Stimulated activated CD4-positive, alpha-beta T cell treated with anti-CD3 and anti-CD28 coated beads, Interleukin-1b, Interleukin-23, amount 100 ng/mL, for 1 hour (primary cell): ENCODE measurements at places on chromosomes 7 and 10.

- no peak for DNase-seq
Observed at GRCh38 chr7:159192725-159193453, 48.2 kb upstream of the VIPR2 start.

- DNase-seq: no peak
Observed at GRCh38 chr7:139855498-139856270, 26.6 kb downstream of the TBXAS1 start.

DNA sequence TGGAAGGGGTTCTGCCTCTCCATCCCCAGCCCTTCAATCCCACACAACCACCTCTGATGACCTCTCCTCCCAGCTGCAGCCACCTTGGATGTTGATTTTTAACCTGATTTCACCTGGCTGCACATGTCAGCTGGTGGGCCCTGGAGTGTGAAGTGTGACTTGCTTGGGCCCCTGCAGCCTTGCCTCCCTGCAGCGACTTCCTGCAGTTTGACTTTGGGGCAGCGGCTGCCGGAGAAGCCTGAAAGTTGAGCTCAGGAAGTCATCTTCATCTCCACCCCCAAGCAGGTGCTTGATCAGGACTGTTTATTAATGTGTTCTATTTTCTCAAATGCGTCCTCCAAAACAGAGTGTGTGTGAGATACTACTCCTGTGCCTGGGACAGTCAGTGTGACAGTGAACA is 675.2 kb upstream of the GALNT17 start:
- DNase-seq: no peak

DNA sequence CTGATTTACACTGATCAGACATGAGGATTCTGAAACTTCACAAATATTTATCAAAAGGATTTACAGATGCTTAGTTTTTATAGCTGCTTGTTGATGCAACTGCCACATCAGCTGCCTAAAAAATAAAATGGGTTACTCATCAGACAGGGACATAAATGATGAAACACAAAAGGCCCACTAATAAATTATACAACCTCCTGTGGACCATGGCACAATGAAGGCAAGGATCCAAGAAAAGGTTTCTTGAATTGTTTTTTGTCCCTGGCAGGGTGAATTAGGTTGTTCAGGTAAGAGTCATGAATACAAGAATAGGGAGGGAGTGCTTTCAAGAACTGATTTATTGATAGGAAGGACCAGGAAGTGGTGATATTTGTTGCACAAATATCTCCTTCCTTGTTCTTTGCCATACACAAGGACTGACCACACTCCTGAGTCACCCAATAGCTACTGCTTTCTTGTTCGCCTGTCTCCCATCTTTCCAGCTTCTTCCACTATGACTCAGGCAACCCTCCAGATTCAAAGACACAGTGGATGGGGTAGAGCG is 234.5 kb downstream of the AHR start:
- no peak for DNase-seq

- DNase-seq: no peak
Observed at GRCh38 chr10:132303361-132304115, 4.2 kb downstream of the STK32C start.
